ENCODE measurements at places on chromosomes 5 and 9.

DNA sequence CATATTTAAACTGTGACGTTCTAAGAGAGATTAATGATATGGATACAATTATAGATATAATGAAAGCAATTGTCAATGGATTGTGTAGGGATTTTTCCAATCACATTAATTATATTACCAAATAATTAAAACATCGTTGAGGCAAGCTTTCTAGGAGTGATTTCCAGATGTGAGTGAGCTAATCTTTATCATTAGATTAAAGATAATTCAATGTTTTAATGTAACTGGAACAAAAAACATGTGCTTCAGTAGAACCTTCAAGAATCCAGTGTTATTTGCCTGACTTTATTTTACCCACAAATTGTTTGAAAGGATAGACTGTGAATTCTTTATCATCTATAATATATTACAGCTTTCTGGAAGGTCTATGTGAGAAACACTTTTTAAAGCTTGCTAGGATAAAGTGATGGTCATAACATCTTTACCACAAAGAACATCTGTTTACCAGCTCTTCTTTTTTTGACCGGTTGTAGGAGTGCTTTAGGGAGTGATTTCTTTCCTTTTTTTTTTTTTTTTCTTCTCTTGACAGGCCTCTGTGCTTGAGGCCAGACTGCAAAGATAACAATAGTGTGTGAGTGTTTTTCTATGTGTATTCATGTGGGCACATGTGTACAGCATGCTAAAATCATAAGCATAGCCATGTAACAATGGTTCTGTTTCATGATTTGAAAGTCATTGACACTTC is 35.0 kb downstream of the SNCAIP start:
- no peak for DNase-seq

- no peak for DNase-seq
Measured at GRCh38 chr5:113354055-113354454, 80.7 kb downstream of the TSSK1B start.

GRCh38 chr5:100970646-100971255 is 67.7 kb upstream of the ST8SIA4 start:
- DNase-seq, result no peak

GRCh38 chr9:90783552-90783951 is 18.1 kb upstream of the SYK start:
- no peak for DNase-seq

DNA sequence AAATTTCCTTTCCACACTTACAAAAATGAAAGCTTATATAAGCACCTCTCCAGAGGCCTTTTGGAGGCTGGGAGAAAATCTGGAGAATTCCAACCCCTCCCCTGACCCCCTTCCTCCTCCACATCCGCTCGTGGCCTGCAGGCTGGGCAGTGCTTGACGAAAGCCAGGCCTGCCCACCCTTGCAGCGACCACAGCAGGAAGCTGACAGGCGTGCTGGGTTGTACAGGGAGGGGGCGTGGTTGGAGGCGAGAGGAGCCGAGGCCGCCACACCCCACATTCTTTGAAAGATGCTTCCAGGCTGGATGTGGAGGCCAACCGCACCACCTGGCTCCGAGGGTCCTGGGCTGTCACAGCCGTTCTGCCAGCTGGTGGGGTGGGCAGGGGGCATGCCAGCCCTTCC is 47.8 kb upstream of the IER5L start:
- DNase-seq, result no peak

- DNase-seq, result no peak
Measured at GRCh38 chr9:97980479-97980803, 2.7 kb upstream of the ANP32B start.

Data from NCI-H2107 (cell line).